Left renal cortex interstitium (tissue), 4 donors: ENCODE measurements at places on chromosomes 5 and 9. TPM values are rescaled to one million over a fixed set of nuclear protein-coding genes. Genes with fewer than 3 reads are reported as not detected.

The PFN3 gene
- polyA plus RNA-seq: 0.91 TPM

The ANKRD34B gene
- 0.19 TPM for polyA plus RNA-seq

The TMEM174 gene
- 24.3 TPM for polyA plus RNA-seq

The CTSL gene
- 195 TPM for polyA plus RNA-seq

The TMEM252 gene
- polyA plus RNA-seq: 10.1 TPM

The SLC4A9 gene
- polyA plus RNA-seq: 46.5 TPM

The ADAM19 gene
- polyA plus RNA-seq: 9.8 TPM

The CCL28 gene
- polyA plus RNA-seq: 2.6 TPM

The HAVCR2 gene
- 7.4 TPM for polyA plus RNA-seq

The POLR1E gene
- polyA plus RNA-seq: 23.0 TPM

The C5orf46 gene
- not detected for polyA plus RNA-seq

The DNM1 gene
- 58.1 TPM for polyA plus RNA-seq

The SLCO4C1 gene
- 21.4 TPM for polyA plus RNA-seq

The QSOX2 gene
- 16.1 TPM for polyA plus RNA-seq

The FAM163B gene
- not detected for polyA plus RNA-seq

The ZNF462 gene
- polyA plus RNA-seq: 30.9 TPM

The CDH12 gene
- 6.4 TPM for polyA plus RNA-seq

The PDE8B gene
- 5.7 TPM for polyA plus RNA-seq

The FAM78A gene
- polyA plus RNA-seq: 2.6 TPM

The OR2V2 gene
- polyA plus RNA-seq: not detected

The OLFM1 gene
- polyA plus RNA-seq: 4.0 TPM

The ACTBL2 gene
- polyA plus RNA-seq: not detected

The TMEM215 gene
- polyA plus RNA-seq: 0.54 TPM

The KCNN2 gene
- polyA plus RNA-seq: 5.7 TPM

The DDX4 gene
- not detected for polyA plus RNA-seq

The PANK3 gene
- 55.6 TPM for polyA plus RNA-seq

The DMRT2 gene
- polyA plus RNA-seq: 2.0 TPM

The LCN15 gene
- polyA plus RNA-seq: 0.14 TPM

The AIF1L gene
- 364 TPM for polyA plus RNA-seq

The REEP2 gene
- 12.9 TPM for polyA plus RNA-seq

The N4BP3 gene
- polyA plus RNA-seq: 5.6 TPM

The MPDZ gene
- polyA plus RNA-seq: 41.8 TPM

The SEMA5A gene
- 37.4 TPM for polyA plus RNA-seq

The OR1Q1 gene
- not detected for polyA plus RNA-seq

The RPL35 gene
- 1,140 TPM for polyA plus RNA-seq

The NANS gene
- 43.9 TPM for polyA plus RNA-seq

The FEM1C gene
- 19.6 TPM for polyA plus RNA-seq

The PLEKHG4B gene
- 9.1 TPM for polyA plus RNA-seq

The TRIM52 gene
- 22.0 TPM for polyA plus RNA-seq

The ASS1 gene
- 349 TPM for polyA plus RNA-seq

The CNTNAP3 gene
- 3.4 TPM for polyA plus RNA-seq

The SOX30 gene
- 0.51 TPM for polyA plus RNA-seq

The TRIM36 gene
- 3.4 TPM for polyA plus RNA-seq

The MELK gene
- polyA plus RNA-seq: 20.2 TPM

The MRPL50 gene
- 24.7 TPM for polyA plus RNA-seq

The MCTP1 gene
- 5.4 TPM for polyA plus RNA-seq

The RANBP3L gene
- polyA plus RNA-seq: 5.9 TPM
